ENCODE measurements at places on chromosomes 12 and 14. TPM values are rescaled to one million over a fixed set of nuclear protein-coding genes. Genes with fewer than 3 reads are reported as not detected.
A peak's percentile ranks its signal among the peaks of the same experiment; 100 is the strongest.

LRRK2 gene
- polyA plus RNA-seq: 0.08 TPM

- H3K4me3 ChIP-seq: peak within 1 kb of the TSS; percentile 78
- peak within 1 kb of the TSS; percentile 91 for H3K27ac ChIP-seq
- no peaks in the 10 kb centered on the region for H3K27me3 ChIP-seq
- H3K36me3 ChIP-seq: no peaks in the 10 kb centered on the region
- H3K4me1 ChIP-seq: no peaks in the 10 kb centered on the region
- DNase-seq: no peak
Observed at GRCh38 chr14:32077081-32078022, at the start of gene ARHGAP5. Gene ARHGAP5 (plus strand): TSS chr14:32077304. CDS start chr14:32090670, 13,366 bp downstream.

RFX4 gene
- polyA plus RNA-seq: not detected

DNA sequence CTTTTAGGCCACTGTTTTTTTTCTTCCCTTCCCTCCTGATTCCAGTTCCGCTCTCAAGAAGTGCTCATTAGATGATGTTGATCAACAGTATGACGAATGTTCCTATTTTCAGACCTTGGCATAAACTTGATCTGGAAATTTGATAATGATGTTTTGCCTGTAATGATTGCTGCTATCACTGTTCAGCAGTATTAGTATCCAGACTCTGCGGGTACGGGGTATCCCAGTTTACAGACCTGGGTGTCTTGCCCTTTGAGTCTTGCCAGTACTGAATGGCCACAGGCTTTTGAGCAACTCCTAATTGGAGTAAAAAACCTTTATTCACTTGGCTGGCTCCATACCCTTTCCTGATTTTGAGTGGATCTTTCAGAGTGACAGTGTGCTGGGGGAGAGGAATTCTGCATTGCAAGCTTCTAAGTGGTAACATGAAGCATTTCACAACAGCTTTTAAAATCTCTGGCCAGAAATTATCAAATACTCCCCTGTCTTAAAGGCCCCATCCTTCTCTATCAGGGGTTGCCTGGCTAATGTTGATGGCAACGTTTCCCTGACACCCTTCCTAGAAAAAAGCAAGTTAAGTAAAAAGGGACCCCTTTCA, 5.9 kb upstream of the ASB8 start:
- no peak overlapping the region for H3K4me3 ChIP-seq
- H3K36me3 ChIP-seq: no peaks in the 10 kb centered on the region

- peaks cover 5% of the 10 kb centered on the region for H3K4me1 ChIP-seq
- DNase-seq: no peak
- H3K4me3 ChIP-seq: no peak overlapping the region
Observed at GRCh38 chr12:19575337-19576243, 136.3 kb downstream of the AEBP2 start.

- H3K4me1 ChIP-seq: no peaks in the 10 kb centered on the region
- H3K27me3 ChIP-seq: no peaks in the 10 kb centered on the region
- H3K36me3 ChIP-seq: peaks cover 14% of the 10 kb centered on the region
- H3K4me3 ChIP-seq: no peak overlapping the region
- 0 out of 3 replicates have a peak overlapping the region, but pooled peaks have one; percentile 13 for H3K27ac ChIP-seq
- no peak for DNase-seq
Observed at GRCh38 chr14:50335989-50336824, 24.1 kb downstream of the DMAC2L start.

- no peak overlapping the region for H3K27ac ChIP-seq
- H3K4me1 ChIP-seq: no peaks in the 10 kb centered on the region
- H3K27me3 ChIP-seq: peaks cover 20% of the 10 kb centered on the region
- DNase-seq: no peak
- H3K4me3 ChIP-seq: no peak overlapping the region
Observed at GRCh38 chr12:120678572-120678971, 8.4 kb upstream of the MLEC start.

DNA sequence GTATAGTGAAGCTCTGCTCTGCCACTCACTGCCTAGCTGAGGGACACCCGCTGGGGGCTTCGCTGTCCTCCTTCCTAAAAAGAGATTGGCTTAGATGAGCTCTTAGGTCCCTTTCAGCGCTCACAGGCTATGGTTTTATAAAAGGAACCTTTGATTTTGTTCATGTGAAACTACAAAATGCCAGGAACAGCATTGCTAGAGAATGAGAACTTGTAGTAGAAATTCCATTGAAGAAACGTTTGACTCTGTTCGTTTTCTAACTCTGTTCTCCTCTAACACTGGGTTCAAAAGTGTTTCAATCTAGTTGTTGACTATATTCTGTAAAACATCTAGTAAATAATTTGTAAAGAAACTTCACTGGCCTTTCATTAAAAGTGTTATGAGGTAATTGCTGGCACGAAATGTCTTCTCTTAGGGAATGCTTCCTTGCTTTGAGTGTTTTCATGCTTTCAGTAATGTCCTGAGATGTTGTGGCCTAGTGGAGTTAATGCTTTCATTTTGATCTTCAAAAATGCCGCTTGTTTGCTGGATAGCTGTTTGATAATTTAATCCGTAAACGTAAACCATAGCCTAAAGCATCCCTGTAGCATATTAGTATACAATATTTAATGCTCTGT, 1.6 kb downstream of the MARK3 start:
- peaks cover 8% of the 10 kb centered on the region for H3K36me3 ChIP-seq
- H3K4me3 ChIP-seq: peak overlapping the region; percentile 96
- H3K4me1 ChIP-seq: peaks cover 12% of the 10 kb centered on the region
- H3K27ac ChIP-seq: peak overlapping the region; percentile 92
- no peaks in the 10 kb centered on the region for H3K27me3 ChIP-seq

RAP1B gene
- 212 TPM for polyA plus RNA-seq

DNA sequence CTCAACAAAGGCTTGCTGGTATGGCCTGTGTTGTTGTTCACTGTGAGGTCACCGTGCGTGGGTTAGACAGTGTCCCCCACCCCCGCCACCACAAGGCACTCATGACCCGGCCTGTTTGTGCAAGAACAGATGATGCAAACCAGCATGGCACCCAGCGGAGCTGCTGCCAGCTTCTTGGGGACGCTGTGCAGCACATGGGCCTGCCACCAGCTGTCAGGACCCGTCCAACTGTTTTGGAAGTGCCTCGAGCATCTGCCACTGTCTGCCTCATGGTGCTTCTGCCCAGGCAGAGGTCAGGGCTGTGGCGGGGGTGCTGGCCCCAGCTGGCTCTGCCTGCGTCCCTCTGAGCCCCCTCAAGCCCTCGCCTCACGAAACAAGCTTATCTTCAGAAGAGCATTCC, 1.5 kb downstream of the ASB2 start:
- H3K4me3 ChIP-seq: no peak overlapping the region
- no peaks in the 10 kb centered on the region for H3K27me3 ChIP-seq
- DNase-seq: no peak
- H3K36me3 ChIP-seq: no peaks in the 10 kb centered on the region

CABP1 gene
- polyA plus RNA-seq: not detected

Data from K562 (cell line).